ENCODE measurements at places on chromosomes 12 and 14.

GRCh38 chr12:52413202-52413601 lies 7.1 kb upstream of the KRT82 start:
- no peak for DNase-seq

DNA sequence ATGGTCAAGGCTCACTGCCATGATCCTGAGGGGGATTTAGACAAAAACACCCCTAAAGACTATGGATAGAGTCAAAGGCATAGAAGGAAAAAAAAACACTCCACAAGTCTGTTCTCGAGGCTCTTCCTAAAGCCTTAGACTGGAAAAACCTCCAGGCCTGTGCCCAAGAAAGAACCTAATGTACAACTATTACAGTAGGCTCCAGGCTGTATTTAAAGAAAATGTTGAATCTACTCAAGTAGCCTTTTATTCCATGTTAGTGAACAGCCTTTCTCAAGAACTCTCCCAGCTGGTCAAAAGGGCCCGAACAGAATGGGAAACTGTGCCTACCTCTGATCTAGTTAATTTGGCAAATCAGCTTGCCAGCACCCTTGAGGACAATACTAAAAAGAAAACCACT lies 28.3 kb downstream of the GNPTAB start:
- DNase-seq: no peak

GRCh38 chr14:95309261-95310051 lies 10.3 kb downstream of the CLMN start:
- DNase-seq: no peak

DNA sequence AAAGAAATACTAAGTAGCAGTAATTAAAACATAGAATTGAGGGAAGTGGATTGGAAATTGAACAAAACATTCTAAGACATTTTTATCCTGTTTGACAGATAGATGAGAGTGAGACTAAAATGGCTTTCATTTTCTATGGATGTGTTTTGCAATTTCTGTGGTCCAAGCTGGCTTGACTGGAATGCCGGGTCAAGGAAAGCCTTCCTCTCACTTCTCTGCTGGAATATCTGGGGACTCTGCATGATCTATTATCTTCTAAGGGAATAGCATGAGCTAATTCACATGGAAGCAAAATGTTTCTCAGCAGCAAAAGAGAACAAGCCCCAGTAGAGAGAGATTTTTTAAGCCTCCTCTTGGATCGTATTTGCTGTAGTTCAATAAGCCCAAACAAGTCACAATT lies 407.9 kb upstream of the ATXN7L3B start:
- no peak for DNase-seq

- no peak for DNase-seq
These were observed at the start of gene TNFRSF1A for GRCh38 chr12:6341417-6342139. TSS of gene TNFRSF1A (minus strand) at chr12:6342076. CDS start at chr12:6341814, 262 bp downstream.

GRCh38 chr14:50967790-50968189 lies 23.5 kb upstream of the PYGL start:
- DNase-seq: no peak

DNA sequence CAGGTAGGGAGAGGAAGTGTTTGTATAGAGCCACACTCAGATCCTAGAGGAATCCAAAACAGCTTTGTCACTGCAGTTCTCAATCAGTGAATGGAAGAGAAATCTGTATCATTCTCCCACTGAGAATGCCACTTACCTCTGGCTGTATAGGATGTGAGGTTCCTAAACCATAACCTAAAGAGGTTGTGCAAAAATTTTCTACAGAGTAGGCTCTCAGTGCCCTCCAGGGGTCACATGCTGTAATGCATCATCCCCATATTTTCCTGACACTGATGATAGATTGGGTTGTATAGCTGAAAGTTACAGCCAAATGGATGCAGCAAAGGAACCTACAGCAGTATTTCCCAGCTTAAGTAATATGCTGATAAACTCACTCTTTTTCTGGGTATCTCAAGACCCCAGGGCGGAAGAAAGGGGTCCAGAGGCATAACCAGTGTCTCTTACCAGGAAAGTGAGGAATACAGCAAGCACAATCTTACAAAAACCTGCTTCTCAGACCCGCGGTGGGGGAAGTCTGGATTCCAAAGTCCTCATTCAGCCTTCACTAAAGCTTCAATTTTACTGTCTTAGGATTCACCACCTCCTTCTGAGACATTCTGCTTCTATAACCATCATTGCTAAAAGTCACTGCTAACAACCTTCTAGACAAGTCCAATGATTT lies 3.8 kb downstream of the BCDIN3D start:
- DNase-seq: no peak

GRCh38 chr12:94658931-94659330 lies 8.6 kb upstream of the TMCC3 start:
- DNase-seq: no peak

- no peak for DNase-seq
These were observed 157.5 kb downstream of the FLRT2 start for GRCh38 chr14:85687456-85687855.

DNA sequence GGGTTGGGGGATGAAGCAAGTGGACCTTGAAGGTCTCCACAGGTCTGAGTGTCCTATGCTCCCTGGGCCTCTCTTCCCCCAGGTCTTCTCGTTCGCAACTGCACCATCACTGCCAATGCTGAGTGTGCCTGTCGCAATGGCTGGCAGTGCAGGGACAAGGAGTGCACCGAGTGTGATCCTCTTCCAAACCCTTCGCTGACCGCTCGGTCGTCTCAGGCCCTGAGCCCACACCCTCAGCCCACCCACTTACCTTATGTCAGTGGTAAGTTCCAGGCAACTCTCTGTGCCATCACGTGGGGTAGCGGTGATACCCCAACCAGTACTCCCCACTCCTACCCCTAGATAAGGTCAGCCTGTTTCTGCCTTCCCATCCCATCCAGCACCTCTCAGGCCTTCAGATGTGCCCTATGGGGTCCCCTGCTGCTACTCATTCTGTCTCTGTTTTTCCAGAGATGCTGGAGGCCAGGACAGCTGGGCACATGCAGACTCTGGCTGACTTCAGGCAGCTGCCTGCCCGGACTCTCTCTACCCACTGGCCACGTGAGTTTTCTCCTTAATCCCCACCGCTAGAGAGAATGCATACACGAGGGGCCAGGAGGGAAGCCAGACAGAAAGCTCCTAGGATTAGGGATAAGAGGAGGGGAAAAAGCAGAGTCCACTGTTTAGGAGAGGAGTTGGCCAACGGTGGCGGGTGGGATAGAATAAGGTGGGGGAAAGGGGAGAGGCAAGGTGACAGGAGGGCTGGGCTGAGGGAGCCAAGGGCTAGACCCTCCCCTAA lies 1.6 kb upstream of the TAPBPL start:
- DNase-seq: no peak

DNA sequence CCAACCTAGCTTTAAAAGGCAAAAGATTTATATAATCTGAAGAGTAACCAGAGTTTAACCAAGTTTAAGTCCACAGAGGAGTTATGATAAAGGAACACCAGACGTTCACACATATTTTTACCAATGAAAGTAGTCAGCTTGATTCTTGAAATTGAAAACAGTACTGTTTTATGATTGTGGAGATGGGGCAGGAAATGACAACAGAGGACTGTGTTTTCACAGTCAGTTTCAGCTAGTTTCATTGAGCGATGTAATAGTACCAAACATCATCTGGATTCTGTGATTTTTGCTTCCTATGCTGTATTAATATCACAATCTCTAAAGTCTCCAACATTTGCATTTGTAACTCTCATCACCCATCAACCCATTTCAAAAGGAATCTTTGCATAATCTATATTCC lies 34.2 kb upstream of the SLC6A15 start:
- no peak for DNase-seq

- no peak for DNase-seq
These were observed 224.1 kb downstream of the ASCL1 start for GRCh38 chr12:103181366-103182152.

DNA sequence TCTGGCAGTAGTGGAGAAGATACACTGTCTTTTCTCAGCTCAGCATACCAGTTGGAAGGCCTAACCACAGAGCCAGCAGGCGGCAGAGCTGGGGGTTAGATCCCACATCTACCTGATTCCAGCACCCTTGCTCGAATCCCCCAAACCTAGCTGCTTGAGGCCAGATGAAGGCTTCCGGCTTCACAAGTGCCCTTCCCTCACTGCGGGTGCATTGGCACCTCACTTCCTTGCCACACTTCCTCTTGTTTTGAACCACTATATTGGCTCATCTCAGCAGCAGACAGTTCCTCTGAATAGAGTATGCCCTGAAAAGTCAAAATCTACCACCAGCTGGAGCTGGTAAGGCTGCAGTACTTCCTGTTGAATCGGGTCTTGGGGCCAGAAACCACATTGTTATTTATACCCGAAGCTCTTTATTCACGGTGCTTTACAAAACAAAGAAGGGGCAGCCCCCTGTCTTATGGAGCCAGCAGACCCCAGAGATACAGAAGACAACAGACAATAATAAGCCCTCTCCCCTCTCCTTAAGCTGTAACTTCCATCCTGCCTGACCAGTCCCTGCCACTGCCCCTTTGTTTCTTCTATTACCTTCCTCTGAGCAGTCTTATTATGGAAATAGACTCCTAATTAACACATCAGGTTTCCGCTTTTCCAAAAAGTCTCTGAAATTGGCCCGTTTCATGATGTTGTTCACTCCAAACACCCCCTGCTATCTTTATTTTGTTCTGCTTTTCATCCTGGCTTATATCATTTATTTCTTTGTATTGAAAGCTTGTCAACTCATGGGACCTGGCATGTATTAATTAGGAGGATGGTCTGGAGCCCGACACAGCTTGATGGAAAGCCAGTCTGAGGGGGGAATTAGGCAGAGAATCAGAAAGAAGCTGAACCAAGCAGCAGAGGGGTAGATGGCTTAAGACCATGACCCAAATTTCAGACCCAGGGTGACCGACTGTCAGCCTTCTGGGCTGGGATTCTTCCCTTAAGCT lies 233.5 kb downstream of the EFCAB11 start:
- no peak for DNase-seq

DNA sequence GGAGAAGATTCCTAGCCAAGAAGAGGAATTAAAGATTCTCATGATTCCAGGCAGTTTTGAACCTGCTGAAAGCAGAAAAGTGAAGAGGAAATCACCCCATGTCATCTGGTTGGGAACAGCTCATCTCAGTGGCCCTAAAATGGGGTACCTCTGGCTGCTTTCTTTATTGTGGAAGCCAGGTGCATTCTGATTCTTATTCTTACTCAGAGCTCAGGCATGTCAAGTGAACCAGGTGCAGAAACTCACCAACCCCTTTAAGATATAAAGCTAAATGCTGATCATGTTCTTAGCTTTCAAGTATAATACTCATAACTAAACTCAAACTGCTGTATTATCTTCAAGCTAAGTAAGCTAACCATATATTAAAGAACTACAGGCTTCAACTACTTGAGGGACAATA lies 253.9 kb upstream of the ARID2 start:
- no peak for DNase-seq

DNA sequence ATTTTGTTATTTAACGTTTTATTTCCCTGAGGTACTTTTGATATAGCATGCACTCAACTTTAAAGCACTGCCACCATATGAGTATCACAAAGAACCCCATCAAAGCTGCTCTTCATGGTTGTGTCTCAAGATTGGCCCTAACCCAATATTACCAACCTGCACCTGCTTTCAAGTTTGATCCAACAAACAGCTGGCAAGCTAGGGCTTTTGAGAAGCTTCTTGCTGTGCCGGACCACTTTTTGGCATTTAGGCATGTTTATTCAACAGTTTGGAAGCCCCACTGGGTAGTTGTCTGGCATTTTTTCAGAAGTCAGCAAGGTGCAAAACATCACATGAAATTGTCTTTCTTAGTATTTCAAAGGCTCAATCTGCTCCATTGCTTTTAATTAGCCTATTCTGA lies 137.2 kb upstream of the PLEKHA5 start:
- no peak for DNase-seq

- no peak for DNase-seq
These were observed 645.4 kb upstream of the ATXN7L3B start for GRCh38 chr12:73892201-73892600.

DNA sequence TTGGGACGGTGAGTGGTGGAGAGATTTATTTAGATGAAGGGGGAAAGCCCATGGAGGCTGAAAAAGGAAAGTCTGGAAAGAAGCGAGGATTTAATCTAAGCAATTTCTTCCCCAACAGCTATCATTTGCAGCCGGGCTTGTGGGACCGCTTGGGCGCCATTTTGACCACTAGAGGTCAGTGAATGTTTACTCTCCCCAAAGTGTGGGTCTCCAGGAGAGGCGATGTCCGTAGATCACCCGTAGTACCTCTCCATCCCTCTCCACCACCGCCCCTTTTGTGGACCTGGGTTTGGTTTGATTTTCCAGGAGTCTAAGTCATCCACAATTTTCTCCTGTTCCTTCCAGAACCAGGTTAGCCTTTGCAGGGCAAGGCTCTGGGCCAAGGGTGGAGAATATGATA lies 91.2 kb upstream of the PARP11 start:
- DNase-seq: no peak

- DNase-seq: no peak
These were observed 485.0 kb downstream of the SNAPC1 start for GRCh38 chr14:62247266-62247665.

DNA sequence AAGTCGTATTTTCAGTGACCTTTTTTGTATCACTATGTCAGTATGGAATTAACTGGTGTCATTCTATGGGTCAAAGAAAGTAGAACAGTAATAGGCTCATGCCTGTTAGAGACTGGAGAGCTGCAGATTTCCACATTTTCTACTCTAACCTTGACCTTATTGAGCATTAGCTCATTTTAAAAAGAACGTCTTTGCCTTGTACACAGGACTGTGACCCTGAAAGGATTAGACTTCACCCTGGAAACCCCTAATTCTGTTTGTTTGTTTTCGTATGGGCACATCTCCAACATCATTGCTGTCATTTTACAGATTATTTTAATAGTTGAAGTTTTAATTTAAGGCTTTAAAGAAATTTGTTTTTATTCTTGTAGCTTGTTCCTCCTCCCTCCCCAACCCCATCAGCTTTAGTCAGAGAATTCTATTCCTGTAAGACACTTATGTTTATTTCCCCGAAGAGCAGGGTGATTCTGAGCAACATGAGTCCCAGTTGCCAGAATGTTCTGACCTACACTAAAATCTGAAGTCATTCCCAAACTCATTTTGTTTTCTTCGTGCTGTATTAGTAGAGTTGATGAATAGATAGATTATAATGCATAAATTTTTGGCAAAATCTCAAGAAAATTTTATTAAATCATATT lies 451.3 kb downstream of the FOXG1 start:
- DNase-seq: no peak

DNA sequence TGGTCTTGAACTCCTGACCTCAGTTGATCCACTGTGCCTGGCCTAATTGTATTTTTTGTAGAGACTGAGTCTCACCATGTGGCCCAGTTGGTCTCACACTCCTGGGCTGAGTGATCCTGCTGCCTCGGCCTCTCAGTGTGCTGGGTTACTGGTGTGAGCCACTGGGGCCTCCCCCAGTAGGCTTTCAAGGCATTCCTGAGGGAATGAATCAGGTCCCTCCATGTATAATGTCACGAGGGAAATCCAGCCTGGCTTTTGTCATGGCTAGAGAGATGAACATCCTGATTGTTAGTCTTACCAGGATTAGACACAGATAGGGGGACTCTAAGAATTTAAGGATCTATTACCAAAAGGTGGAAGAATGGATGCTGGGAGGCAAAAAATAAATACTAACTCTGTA lies 51.9 kb downstream of the CPSF2 start:
- DNase-seq: no peak

Measured in NCI-H774 (cell line).